ENCODE measurements at places on chromosomes 4 and X.

GRCh38 chr4:147820975-147821374, 89.1 kb downstream of the ARHGAP10 start:
- no peak for DNase-seq

- no peak for DNase-seq
These were observed 3.2 kb downstream of the PITX2 start for GRCh38 chr4:110619463-110620247.

DNA sequence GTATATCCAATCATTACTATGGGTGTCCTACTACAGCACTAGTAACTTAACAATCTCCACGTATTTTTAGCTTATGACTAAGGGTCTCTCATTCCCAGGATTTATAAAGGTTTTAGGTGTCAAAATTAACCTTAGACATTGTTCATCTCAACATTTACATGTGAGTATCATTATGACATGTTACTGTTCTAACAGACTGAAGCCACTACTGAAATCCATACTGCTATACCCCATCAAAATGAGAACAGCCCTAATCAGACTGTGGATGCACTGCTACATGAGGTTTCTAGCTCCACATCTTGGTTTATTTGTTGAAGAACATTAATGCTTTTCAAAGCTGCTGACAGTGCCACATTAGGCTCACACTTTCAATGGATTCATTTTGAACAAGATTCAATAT, 35.6 kb upstream of the TXK start:
- no peak for DNase-seq

DNA sequence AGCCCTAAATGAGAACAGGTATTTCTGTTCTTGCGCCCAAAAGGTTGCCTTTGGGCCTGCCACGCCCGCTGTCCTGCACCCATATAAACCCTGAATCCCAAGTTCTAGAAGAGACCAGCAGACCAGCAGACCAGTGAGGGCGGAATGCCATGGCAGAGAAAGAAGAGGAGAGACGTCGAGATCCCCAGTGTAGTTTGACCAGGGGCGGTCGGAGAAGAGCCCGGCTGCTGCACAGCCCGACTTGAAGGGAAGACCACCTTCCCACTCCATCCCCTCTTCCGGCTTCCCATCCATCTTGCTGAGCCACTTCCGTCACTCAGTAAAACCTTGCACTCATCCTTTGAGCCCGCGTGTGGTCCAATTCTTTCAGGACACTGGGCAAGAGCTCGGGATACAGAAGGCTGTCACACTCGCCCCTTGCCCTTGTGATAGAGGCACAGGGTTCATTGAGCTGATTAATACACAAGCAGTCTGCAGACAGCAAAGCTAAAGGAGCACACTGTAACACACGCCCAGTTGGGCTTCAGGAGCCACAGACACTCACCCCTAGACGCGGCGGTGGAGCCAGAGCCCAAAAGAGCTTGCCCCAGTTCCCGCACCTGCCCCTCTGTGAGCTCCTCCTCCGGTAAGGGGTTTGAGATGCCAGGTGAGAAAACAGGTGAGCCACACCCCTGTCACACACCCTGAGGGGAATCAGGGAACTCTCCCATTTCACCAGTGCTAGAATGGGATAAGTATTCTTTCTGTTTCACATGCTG, 230.8 kb downstream of the PCDH10 start:
- DNase-seq = no peak

DNA sequence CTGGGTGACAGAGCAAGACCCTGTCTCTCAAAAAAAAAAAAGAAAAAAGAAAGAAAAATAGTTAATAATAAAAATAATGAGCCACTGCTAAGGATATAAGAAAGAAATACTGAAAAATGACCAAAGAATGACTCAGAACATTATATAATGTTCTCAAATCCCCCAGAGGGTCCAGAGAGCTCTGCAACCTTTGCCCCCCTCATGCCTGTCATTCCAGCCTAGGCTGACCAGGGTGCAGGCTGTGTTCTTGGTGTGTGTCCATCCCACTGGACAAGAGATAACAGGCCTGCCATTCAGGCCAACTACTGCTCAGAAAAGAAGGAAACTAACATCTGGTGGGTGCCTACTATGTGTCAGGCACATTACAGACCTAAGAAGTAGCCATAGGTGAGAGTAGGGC, 72.7 kb upstream of the EDNRA start:
- no peak for DNase-seq

DNA sequence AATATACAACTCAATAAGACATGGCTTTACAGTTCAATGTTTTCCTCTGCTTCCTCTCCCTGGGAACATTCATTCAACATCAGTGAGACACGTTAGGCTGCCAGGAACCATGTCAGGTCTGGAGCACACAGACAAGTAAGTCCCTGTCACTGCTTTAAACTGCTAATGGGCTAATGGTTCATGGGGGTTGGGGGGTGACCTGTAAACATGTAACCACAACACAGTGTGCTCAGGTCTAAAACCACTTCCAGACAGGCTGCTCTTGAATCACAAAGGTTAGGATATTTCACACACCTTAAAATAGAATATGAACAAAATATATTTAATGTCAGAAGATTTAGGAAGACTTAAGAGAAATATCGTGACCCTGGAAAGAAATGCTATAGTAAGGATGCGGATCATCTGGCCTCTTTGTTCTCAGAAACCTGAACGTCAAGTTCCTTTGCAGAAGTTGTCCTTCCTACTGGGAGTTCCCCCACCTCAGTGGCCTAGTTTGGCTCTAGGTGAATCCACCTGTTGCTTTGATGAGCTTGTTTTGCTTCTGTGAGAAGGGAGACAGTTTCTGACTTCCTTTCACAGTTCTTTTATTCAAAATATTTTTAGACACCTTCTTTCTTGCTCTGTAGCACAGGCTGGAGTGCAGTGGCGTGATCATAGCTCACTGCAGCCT, 359.9 kb downstream of the UNC5C start:
- no peak for DNase-seq

- no peak for DNase-seq
These were observed 214.1 kb upstream of the ATP6AP2 start for GRCh38 chrX:40366661-40367060.

DNA sequence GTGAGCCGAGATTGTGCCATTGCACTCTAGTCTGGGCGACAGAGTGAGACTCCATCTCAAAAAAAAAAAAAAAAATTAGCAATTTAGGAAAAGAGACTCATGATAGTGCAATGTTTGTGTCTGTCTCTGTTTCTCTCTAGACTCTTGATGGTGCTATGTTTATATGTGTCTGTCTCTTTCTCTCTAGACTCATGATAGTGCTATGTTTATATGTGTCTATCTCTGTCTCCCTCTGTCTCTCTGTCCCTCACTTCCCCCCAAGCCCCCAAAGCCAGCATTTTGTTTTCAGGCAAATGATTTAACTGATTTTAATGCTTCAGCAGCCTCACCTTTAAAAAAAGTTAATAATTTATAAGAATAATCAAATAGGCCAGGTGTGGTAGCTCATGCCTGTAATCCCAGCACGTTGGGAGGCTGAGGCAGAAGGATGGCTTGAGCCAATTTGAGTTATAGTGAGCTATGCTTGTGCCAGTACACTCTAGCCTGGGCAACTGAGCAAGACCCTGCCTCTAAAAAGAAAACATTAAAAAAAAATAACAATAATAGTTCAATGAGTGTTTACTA, 6.9 kb downstream of the MOB1B start:
- no peak for DNase-seq

DNA sequence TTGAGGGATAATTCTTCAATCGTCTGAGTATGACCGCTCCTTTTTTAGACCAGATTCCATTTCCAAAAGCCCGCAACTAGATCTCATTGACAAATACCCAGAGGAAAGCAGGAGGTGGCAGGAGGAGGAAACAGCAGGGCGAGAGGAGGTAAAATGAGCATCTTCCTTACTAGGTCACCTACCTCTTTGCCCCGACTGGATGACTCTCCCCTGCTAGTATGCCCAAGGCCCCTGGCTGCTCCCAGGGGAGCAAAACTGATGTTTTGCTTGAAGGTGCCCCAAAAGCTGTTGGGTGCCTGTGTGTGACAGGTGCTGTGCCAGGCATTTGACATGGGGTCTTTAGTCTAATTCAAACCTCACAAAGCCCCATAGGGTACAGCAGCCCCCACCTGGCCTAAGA, 48.9 kb downstream of the C4orf50 start:
- DNase-seq = no peak

DNA sequence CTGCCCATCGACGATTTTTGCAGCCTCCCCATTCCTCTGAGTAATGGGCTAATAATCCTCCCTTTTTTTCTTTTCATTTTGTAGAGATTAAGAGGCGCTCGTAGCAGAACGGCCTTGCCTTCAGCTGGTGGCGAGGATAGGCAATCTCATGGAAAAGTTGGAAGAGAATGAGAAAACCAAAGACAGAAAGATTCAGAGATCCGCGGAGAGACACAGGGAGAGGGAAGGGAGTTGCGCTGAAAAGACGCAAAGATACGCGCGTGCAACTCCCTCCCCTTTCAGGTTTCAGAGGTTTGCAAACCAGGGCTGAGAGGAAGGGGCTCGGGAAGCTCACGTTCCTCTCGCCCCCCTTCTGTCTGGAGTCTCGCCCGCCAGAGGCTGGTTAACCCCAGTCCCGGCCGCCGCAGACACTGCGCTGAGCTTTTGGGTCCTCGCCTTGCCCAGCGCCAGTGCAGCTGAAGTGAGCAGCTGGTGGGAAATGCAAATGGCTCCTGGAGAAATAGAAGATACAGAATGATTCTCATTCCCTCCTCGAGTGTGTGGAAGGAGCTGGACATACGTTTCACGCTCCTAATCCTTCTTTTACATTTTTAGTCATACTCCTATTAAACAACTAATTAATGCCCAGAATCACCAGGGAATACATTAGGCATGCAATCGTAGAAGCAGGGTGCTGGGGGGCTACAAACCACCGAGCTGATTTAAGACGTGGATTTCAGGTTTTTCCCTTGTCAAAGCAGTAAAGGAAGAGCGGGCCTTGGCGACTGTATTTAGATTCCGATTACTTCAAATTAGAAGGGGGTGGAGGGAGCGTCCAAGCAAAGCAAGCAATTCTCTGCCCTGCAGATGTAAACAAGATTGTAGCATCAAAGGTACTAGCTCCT, 16.6 kb upstream of the PITX2 start:
- DNase-seq = no peak

DNA sequence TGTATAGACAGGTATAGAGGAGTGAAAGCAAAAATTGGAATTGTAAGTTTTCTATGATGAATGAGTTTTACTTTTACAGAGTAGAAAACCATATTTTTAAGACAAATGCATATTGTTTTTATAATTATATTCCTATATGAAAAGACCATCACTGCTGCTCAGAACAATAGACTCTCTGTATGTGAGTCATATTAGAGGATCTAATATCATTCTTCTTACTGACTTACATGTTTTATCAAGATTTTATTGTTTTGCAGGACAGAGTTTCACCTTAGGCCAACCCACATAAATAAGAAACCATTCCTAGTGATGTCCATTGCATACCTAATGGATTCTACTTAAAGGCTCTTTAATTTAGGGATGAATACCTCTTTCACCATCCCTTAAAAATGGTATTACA, 88.6 kb downstream of the NR3C2 start:
- no peak for DNase-seq

- no peak for DNase-seq
These were observed 22.6 kb downstream of the PLS3 start for GRCh38 chrX:115583496-115584004.

DNA sequence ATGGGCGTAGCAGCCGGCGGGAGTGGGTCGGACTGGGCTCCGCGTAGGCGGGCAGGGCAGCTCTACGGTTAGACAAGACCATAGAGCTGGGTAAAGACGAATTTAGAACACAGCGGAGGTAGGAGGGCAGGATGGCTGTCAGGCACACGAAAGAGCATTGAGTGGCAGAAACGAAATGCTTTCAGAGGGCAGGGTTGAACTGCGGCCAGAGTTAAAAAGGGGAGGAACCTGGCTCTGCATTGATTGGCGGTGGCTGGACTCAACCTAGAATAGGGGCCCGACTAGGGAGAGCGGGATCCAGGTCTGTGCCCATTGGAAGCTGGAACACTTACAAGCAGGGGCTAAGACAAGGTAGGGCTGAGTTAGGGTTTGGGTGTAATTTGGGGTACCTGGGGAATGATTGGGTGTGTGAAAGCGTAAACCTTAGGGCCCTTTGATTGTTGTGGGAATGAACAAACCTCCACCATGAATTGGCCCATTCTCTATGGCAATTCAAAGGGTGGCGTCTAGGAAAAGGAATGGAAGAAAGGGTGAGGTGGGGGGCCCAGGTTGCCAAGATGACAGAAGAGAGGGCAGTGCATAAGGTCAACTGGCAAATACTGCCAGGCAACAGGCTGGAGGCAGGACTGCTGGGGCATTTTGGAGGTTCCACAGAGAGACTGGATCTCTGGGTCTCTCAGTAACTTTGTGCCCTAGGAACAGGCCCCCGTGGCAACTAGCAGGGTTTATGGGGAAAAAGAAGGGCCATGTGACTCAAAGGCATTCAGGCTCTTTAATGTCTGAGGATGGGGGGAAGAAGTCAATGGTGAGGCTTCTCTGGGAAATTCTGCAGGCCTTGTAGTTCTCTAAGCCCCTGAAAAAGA, 911 bp upstream of the ELK1 start:
- DNase-seq = no peak

GRCh38 chr4:12703036-12703435, 781.1 kb downstream of the RAB28 start:
- no peak for DNase-seq

DNA sequence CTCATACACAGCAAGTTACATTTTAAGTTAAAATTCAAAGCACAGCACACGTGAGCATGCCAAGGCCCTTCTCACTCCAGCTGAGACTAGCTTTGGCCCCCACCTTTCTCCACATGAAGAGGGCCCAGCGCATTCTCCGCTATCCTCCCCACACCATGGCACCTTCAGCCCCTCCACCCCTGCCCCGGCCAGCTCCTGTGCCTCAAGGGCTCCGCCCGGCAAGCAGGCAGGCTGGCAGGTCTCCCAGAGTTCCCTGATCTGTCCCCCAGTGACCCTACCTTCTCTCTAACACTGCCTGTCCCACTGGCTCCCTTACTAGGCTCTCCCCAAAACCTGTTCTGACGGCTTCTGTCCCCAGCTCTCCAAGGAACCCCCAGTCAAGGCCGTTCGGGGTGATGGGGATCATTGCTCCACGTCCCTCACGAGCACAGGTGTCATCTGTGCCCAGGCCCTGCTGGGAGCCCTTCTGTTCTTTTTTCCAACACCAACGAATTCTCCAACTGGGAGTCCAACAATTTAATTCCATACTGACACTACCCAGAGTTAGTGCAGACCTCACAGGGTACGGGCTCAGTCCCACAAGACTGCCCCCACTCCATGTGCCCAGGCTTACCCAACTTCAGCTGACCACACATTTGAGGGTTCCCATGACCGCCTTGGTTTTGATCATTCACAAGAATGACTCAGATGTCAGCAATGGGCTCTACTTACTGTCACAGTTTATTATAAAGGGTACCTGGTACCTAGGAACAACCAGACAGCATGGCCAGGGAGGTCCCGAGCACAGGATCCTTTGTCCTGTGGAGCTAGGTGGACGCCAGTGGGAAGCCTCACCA, 4.2 kb downstream of the LETM1 start:
- DNase-seq = no peak

- no peak for DNase-seq
These were observed 70.1 kb downstream of the IL15 start for GRCh38 chr4:141706445-141706844.

- DNase-seq = no peak
These were observed 160.2 kb downstream of the GPM6A start for GRCh38 chr4:175651756-175652310.

- DNase-seq = no peak
These were observed 163.6 kb downstream of the CBR4 start for GRCh38 chr4:168846414-168846813.
